ENCODE measurements at places on chromosomes 4 and X. TPM values are rescaled to one million over a fixed set of nuclear protein-coding genes. Genes with fewer than 3 reads are reported as not detected.

The SPANXB1 gene
- not detected for total RNA-seq

The CHST7 gene
- total RNA-seq, result 2.3 TPM

The OTC gene
- total RNA-seq, result not detected

The OTUD6A gene
- not detected for total RNA-seq

The SLC25A5 gene
- 193 TPM for total RNA-seq

The POU4F2 gene
- not detected for total RNA-seq

The RWDD4 gene
- 32.8 TPM for total RNA-seq

The ADRA2C gene
- total RNA-seq, result 0.39 TPM

The AKAP4 gene
- total RNA-seq, result not detected

The PDS5A gene
- 68.1 TPM for total RNA-seq

The GLRA3 gene
- not detected for total RNA-seq

The GAGE1 gene
- not detected for total RNA-seq

The MYOZ2 gene
- not detected for total RNA-seq

The SUPT20HL1 gene
- total RNA-seq, result not detected

The PRSS12 gene
- total RNA-seq, result not detected

The TACR3 gene
- not detected for total RNA-seq

The DAPP1 gene
- 71.1 TPM for total RNA-seq

The SOX3 gene
- total RNA-seq, result not detected

The CDX4 gene
- not detected for total RNA-seq

The LPAR4 gene
- not detected for total RNA-seq

The TREX2 gene
- total RNA-seq, result 1.6 TPM

The FANCB gene
- total RNA-seq, result 5.9 TPM

The UGT2B17 gene
- total RNA-seq, result not detected

The PNPLA4 gene
- 12.6 TPM for total RNA-seq

The LONRF3 gene
- total RNA-seq, result not detected

The SPANXC gene
- total RNA-seq, result not detected

The CMC4 gene
- total RNA-seq, result 16.3 TPM

The NDNF gene
- under 0.01 TPM for total RNA-seq

The IL15 gene
- not detected for total RNA-seq

The GPR34 gene
- total RNA-seq, result not detected

The IL13RA2 gene
- total RNA-seq, result 0.11 TPM

The TRMT10A gene
- 5.1 TPM for total RNA-seq

The GPR50 gene
- total RNA-seq, result not detected

The CISD2 gene
- 36.1 TPM for total RNA-seq

The MAGEA3 gene
- total RNA-seq, result not detected

The MAGEB10 gene
- total RNA-seq, result not detected

The PCDH10 gene
- total RNA-seq, result 0.22 TPM

The CNGA1 gene
- 0.11 TPM for total RNA-seq

The ZIC3 gene
- not detected for total RNA-seq

The PHEX gene
- total RNA-seq, result 0.65 TPM

The TBC1D9 gene
- 41.3 TPM for total RNA-seq

The SLC6A8 gene
- 4.0 TPM for total RNA-seq

The SPANXA2 gene
- not detected for total RNA-seq

The MAGEA12 gene
- not detected for total RNA-seq

The INTU gene
- 13.8 TPM for total RNA-seq

The COL4A6 gene
- total RNA-seq, result 84.8 TPM

The SPON2 gene
- 5.0 TPM for total RNA-seq

The ARSD gene
- total RNA-seq, result 88.3 TPM

The HS3ST1 gene
- total RNA-seq, result 0.22 TPM

The AFP gene
- not detected for total RNA-seq

The ARHGAP36 gene
- not detected for total RNA-seq
